ENCODE measurements at places on chromosomes 7 and 10.
A peak's percentile ranks its signal among the peaks of the same experiment; 100 is the strongest.

- no peak for DNase-seq
Observed at GRCh38 chr10:82208726-82209125, 333.7 kb downstream of the NRG3 start.

DNA sequence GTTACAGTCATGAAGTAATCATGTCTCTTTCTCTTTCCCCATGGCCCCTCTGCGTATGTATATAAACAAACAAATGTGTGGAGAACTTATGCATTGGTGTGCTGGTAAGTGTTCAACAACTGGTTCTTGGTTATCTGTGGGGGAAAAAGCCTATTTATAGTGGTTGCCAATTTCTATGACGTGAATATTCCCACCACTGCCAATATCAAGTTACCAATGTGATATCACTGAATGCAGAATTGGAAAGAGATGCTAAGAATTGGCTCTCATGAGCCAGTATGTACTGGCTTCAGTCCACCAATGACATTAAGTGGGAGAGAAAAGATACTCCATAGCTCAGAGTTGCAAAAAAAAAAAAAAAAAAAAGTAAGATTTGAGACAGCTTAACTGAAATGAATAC is 399.7 kb downstream of the REEP3 start:
- no peak for DNase-seq

DNA sequence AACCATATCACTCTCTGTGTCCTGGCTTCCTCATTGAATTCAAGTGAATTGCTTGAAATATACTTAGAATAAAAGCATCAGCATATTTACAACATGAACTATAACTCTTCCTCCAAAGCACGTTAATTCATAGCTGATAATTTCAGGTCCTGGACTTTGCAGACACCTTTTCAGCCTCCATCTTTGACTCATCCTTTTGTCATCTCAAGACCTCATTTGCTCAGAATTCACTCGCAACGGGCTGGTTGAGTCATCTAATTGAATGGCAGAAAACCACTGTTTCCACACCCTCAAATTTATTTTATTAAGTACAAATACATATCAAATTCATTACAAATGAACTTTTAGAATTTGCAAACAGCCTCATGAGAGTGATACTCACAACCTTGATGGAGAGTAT is 545.7 kb downstream of the GATA3 start:
- no peak for DNase-seq

DNA sequence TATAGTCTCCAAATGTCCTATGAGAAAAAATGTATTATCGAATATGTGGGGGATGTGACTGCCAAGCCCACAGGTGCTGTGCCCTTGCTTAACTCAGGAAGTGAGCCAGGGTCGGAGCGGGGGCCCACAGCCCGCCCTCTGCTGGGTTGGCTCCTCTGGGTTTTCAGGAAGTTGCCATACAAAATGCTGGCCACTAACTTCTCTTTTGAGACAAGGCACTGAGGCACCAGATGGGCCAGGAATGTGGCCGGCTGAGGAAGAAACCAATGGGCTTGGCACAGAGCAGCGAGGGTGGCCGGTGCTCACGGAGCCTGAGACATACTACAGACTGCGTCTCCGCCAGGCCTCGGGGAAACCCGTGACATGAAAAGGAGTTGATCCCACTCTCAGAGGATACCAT is 58.9 kb downstream of the FAM53B start:
- DNase-seq: no peak

DNA sequence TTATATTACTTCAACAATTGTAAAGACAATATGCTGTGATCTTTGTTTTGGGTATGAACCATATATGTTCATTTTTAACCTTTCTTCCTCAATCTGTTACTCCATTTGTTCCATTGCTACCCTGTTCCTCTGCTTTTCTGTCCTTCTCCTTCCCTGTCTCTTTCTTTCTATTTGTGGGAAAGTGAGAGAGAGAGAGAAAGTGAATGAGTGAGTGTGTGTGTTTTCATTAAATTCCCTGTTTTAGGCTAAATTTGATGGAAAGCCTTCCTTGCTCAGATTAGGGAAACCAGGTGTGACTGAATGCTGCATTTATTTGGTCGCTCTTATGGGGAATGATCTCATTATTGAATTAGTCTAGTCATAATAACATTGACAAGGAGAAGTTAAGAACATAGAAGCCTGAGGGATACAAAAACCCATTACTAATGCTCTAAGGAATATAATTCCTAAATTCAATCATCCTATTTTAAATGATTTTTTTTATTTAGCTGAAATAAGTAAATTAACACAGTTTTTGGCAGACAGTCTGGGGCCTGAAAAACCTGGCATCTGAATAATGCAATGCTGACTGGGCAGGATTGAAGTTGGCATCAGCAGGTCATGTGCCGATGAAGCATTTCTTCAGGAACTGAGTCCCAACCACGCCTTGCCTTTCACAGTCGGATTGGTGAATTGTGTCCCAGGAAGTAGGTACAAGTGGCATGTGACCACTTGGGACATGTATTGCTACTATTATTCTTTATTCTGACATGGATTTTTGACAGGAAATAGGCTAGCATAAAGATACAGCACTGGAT is 117.6 kb upstream of the LRGUK start:
- DNase-seq: no peak

GRCh38 chr10:1376384-1376945 is 320.3 kb downstream of the WDR37 start:
- no peak for DNase-seq

GRCh38 chr10:92894081-92894655 is 45.8 kb downstream of the EXOC6 start:
- DNase-seq: no peak

- no peak for DNase-seq
Observed at GRCh38 chr10:110629680-110630191, 14.4 kb upstream of the RBM20 start.

DNA sequence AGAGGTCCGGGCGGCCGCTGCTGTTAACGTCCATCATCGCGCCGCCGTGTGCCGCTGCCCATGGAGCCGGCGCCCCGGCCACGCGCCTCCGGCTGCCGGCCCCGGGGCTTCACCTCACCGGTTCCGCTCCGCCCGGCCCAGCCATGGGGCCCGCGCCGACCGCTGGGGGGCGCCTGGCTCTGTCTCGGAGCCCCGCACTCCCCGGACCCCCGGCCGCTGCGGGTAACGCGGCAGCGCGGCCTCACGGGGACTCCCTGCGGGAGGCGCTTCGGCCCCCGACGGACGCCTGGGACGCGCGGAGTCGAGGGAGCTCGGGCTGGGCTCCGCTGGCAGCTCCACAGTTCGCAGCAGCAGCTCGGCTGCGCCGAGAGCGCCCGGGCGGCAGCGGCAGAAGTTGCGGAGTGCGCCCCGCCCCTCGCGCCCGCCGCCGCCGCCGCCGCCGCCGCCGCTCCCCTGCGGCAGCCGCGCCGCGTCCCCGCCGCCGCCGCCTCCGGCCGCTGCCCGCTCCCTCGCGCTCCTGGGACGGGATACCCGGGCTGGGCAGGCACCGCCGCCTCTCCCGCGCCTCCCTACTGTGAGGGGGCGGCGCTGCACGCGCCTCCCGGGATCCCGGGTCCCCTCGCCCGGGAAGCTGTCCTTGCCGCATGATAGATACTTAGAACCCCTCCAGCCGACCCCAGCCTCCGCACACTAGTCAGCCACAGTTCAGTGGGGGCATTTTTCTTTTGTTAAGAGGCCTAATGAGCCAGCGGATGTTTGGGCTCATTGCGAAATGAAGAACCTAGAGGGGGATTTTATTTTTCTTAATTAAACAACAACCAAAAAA is at the start of gene HTR7:
HTR7 (minus strand) TSS at position 405 of the 826 bp plus-strand sequence; CDS start at position 37, 368 bp downstream.
- DNase-seq: peak; percentile 84

DNA sequence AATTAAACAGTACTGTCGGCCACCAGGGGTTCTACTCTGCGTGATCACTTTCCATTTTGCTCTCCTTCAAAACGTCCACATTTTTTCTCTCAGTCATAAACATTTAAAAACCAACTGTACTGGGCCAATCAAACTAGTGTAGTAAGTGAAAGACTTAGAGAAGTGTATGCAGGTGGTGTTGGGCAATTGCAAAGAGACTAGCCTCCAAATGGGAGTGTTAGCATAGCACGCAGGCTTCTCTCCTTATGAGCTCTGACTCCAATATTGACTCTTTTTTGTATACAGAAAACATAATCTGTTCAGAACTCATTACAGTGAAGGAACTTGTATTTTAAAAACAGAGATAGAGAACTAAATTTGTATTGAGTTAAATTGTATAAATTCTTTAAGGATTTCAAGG is 150.6 kb downstream of the SDK1 start:
- no peak for DNase-seq

- no peak for DNase-seq
Observed at GRCh38 chr10:96491303-96491702, 22.4 kb downstream of the TLL2 start.

DNA sequence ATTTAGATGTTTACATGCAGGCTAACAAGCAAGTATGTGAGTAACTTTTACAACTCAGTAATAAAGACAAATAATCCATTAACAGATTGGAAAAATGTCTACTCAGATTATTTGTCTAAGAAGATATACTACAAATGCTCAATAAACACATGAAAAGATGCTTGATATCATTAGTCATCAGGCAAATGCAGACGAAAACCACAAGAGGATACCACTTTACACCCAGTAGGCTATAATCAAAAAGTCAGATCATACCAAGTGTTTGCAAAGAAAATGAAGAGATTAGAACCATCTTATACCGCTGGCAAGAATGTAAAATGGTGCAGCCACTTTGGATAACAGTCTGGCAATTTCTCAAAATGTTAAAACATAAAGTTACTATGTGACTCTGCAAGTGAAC is 84.1 kb downstream of the MALSU1 start:
- no peak for DNase-seq

DNA sequence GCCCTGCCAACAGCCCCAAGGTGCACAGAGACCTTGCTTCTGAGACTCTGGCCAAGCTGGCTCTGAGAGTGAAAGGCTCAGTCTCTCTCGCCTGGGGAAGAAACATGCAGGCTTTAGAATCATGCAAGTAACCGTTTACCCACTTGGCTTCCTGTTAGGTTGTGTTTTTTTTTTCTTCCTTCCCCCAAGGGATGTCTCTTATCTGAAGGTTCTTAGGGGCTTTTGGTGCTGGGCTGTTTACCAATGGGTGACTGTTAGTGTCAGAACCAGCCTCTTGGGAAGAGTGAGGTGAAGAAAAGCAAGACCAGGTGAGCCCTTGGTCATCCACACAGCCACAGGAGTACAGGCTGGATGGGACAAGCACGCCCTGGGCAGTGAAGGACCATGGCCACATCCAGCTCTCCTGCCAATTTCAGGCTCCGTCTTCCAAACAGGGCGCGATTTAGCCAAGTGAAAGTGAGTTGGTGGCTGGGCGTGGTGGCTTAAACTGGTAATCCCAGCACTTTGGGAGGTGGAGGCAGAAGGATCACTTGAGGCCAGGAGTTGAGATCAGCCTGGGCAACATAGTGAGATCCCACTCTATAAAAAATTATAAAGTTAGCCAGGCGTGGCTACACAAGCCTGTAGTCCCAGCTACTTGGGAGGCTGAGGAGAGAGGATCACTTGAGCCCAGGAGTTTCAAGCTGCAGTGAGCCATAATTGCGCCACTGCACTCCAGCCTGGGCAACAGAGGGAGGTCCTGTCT is 76.3 kb upstream of the CUX1 start:
- DNase-seq: no peak

DNA sequence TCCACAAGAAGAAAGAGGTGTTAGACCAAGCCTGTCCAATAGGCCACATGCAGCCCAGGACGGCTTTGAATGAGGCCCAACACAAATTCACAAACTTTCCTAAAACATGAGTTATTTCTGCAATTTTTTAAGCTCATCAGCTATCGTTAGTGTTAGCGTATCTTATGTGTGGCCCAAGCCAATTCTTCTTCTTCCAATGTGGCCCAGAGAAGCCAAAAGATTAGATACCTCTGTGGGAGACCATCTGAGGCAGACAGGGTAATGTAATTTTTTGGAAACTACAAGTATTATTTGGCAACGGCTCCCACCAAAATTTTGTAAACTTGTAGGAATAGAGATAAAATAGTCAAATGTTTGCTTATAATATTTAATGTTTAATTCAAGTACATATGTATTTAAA is 153.8 kb downstream of the SRPK2 start:
- no peak for DNase-seq

- DNase-seq: no peak
Observed at GRCh38 chr7:129617178-129617577, 5.7 kb downstream of the NRF1 start.

- DNase-seq: peak; percentile 62
Observed at GRCh38 chr7:51316262-51316665, 345 bp downstream of the COBL start.

GRCh38 chr7:100793806-100794660 is 33.3 kb downstream of the EPHB4 start:
- DNase-seq: no peak

- DNase-seq: no peak
Observed at GRCh38 chr10:117830205-117830604, 216.5 kb downstream of the RAB11FIP2 start.

GRCh38 chr7:107946451-107946850 is 55.5 kb downstream of the DLD start:
- DNase-seq: no peak

GRCh38 chr10:97612386-97612785 is 20.9 kb downstream of the MORN4 start:
- no peak for DNase-seq

- no peak for DNase-seq
Observed at GRCh38 chr7:44801890-44802289, 5.4 kb downstream of the PPIA start.

- no peak for DNase-seq
Observed at GRCh38 chr7:29091715-29092114, 54.6 kb downstream of the CPVL start.

DNA sequence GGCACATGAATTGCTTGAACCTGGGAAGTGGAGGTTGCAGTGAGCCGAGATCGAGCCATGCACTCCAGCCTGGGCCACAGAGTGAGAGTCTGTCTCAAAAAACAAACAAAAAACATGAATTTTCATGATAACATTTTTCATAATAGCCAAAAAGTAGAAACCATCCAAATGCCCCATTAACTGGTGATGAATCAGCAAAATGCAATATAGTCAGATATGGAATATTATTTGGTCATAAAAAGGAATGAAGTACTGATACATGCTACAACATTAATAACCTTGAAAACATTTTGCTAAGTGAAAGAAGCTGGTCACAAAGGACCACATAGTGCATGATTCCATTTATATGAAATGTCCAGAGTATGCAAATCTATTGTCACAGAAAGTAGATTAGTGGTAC is 24.5 kb upstream of the VCL start:
- DNase-seq: no peak

DNA sequence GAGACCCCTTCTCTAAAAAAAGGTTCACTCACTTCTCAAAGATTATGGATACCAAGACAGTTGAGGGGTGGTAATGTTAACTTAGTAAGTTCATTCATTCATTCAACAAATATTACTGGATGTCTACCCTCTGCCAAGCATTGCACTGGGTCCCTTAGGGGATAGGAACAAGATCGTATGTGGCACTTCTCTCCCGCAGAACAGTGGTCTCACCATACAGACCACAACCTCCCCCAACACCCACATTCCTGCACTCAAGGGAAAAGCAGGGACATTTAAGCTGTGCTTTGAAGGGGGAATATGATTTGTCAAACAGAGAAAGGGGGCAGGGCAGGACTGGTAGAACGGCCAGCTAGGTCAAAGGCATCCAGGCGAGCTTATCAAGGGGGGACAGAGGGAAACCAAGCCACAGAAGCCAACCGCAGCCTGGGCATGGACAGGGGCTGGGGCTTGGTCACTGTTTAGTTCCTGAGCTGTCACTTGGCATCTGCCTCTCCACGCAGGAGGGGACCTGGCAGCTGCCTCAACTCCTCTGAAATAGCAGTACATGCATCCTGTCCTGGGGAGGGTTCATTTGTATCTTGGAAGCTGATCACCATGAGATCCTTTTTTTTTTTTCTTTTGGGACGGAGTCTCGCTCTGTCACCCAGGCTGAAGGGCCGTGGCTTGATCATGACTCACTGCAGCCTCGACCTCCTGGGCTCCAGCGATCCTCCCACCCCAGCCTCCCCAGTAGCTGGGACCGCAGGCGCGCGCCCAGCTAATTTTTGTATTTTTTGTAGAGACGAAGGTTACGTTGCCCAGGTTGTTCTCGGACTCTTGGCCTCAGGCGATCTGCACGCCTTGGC is 949 bp upstream of the CLIP2 start:
- no peak for DNase-seq

Measured in ecto neural progenitor cell (in vitro differentiated cells).